ENCODE measurements at places on chromosomes 1 and 21.

DNA sequence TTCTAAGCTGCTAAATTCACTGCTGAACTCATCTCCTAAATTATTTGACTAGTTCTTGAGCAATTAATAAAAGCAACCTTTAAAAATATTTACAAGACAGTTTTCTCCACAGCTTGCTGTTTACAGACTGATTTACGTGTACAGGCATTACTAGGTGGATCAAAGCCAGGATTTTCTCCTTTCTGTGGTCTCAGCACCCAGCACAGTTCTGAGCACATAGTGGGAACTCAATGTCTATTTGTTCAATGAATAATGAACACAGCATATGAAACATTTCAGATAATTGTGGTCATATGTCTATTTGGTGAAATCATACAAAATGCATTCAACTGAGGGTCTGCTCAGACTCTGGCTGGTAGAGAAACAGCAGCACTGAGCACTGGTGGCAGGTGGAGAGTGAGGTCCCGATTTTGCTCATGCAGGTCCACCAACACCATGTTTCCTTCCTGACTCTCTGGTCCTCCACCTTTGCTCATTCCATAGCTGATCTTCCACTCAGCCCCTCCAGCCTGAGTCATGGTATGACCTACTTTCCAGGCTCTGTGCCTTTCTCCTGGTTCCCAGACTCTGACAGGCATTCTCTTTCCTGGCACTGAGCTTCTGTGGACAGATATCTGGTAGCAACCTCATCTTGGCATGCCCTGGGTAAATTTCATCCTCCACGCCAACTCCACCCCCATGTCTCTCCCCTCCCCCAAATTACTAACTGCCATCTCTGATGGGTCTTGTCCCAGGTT lies 311.3 kb downstream of the TGFB2 start:
- no peak for DNase-seq

GRCh38 chr1:28807046-28807445 lies 4.9 kb upstream of the OPRD1 start:
- DNase-seq, result no peak

- DNase-seq, result no peak
Measured at GRCh38 chr1:22562584-22563583, at the start of gene EPHA8. EPHA8 (plus strand) TSS chr1:22563489; CDS start chr1:22563636, 147 bp downstream.

DNA sequence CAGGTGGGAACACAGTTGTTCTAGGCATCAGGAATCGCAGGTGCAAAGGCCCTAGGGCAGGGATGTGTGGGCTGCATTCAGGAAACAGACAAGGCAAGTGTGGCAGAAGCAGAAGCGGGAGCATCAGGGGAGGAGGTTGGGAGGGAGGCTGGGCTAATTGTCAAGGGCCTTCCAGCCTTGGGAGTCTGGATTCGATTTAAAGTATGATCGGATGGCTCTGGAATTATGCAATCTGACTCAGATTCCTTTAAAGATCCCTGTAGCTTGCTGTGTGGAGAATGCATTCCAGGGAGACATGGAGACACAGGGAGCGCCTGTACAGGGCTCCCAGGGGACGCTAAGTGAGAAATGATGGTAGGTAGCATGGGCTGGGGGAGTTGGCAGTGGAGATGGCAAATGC lies 86.5 kb downstream of the LACTBL1 start:
- DNase-seq, result no peak

DNA sequence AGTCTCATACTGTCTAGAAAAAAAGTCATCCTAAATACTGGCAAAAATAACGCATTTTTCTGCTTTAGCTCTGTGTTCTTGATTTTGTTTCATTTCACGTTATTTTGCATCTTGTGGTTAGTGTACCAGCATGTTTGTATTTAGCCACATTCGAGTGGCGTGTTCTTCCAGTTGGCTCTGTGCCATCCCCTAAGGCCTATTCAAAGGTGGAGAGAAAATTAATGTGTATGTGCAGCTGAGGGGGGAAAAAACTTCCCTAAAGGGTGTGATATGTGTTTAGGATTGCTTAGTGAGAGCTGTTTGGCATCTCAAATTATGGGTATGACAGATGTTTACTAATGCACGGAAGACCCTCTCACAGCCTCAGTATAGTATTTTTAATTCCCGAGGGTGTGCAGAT lies 12.1 kb downstream of the DNAJC16 start:
- DNase-seq, result peak; percentile 57

DNA sequence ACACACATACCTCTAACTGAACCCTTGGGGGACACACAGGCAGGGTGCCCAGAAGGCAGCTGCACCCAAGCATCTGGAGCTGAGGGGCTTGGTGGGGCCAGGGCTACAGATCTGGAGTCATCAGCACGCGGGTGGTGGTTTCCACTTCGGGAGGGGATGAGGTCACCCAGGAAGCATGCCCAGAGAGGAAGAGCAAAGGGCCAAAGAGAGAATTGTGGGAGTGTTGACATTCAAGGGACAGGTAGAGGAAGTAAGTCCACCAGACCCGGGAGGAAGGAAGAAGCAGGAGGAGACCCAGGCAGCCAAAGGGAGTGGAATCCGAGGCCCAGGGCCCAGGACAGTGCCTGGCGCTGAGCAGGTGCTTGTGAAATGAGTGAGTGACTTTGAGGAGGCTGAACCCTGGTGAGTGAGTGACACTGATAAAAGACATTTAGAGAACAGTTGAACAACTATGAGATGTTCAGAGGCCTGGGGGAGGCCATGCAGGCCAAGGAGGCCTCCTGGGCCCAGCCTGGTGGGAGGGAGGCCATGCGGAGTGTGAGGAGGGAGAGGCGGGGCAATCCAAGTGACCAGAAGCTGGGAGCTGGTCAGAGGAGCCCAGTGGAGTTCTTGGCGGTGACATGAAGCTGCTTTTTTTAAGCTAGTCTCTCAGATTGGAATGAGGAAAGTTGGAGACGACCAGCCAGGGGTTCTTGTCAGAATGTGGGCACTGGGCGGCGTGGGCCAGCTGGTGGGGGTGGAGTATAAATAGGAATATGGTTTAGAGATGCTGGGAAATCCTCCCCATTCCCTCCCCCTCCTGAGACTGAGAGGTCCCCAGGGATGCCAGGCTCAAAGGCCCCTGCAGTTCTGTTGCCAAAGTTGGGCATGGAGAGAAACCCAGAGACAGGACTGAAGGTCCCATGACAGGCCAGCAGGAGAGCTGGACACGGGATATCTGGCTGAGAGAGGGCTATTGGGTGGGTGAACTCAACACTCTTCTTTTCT lies 7.9 kb downstream of the CDK18 start:
- DNase-seq, result no peak

DNA sequence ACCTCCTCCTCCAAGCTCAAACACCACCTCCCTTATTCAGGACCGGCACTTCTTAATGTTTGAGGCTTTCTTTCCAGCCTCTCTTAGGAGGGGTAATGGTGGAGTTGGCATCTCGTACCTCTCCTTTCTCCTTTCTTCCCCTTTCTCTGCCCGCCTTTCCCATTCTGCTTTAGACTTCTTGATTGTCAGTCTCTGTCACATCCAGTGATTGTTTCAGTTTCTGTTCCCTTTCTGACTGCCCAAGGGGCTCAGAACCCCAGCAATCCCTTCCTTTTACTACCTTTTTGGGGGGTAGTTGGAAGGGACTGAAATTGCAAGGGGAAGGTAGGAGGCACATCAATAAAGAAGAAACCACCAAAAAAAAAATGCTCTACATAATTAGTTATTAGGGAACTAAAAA lies 5.6 kb downstream of the ELK4 start:
- DNase-seq, result no peak

- peak; percentile 66 for DNase-seq
Measured at GRCh38 chr1:39720094-39720999, 18.3 kb upstream of the PPIE start.

GRCh38 chr1:41444785-41445184 lies 39.7 kb downstream of the EDN2 start:
- DNase-seq, result no peak

DNA sequence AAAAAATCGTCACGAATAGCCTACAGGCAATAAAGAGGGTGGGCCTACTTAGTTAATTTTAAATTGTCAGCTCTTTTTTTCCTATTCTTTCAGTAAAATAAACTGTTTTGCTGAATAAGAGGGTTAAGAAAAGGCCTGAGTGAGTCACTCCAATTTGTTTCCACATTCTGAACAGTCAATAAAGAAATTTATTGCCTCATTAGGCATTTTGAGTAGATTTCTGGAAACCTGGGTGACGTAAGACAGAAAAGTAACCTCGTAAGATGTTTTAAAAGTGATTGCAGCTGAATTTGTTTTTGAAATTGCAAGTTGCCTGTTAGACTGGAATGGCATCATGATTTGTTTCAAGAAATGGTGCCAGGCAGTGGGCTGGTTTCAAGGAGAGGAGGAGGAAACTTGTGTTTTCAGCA lies 439.3 kb downstream of the USP25 start:
- DNase-seq, result no peak

DNA sequence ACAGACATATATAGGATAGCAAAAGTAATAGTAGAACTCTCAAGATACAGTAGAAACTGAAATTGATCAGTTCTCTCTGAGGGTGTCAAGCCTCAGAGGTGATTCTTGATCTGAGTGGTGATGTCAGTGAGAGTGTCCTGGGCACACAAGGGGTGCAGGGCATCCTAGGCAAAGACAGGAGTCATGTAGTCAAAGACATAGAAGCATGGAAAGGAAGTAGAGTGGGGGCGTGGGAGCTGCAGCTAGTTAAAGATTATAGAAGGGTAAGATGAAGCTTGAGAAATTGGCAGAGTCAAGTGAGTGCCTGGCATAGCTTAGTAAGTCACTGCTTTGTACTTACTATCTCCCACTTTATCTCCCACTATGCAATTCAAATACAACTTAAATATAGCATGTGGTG lies 22.8 kb downstream of the CDC7 start:
- DNase-seq, result no peak

GRCh38 chr1:97084546-97084945 lies 363.0 kb downstream of the PTBP2 start:
- no peak for DNase-seq

DNA sequence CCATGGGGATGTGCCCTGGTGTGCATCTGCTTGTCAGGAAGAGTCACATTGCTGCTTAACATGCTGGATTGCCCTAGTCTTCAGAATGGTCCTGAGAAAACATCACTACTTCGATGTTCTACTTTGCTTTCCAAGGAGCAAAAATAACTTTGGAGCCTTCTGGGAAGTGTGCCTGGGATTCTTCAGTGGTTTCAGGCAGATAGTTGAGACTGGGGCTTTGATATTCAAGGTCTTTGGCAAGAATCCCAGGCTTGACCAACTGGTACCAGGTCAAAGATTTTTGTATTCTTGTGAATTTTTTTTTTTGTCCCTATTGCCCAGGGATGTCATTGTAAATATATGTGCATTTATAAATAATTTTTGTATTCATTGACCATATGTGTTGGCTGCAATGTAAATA lies 51.4 kb downstream of the LRIG2 start:
- DNase-seq, result no peak

GRCh38 chr1:2242814-2243725 lies 15.0 kb downstream of the SKI start:
- DNase-seq, result no peak

GRCh38 chr1:22245726-22246125 lies 102.8 kb upstream of the WNT4 start:
- peak; percentile 24 for DNase-seq

- peak; percentile 53 for DNase-seq
Measured at GRCh38 chr1:21653744-21654100, 15.4 kb downstream of the RAP1GAP start.

- DNase-seq, result no peak
Measured at GRCh38 chr1:77825131-77825709, 45.8 kb downstream of the MIGA1 start.

DNA sequence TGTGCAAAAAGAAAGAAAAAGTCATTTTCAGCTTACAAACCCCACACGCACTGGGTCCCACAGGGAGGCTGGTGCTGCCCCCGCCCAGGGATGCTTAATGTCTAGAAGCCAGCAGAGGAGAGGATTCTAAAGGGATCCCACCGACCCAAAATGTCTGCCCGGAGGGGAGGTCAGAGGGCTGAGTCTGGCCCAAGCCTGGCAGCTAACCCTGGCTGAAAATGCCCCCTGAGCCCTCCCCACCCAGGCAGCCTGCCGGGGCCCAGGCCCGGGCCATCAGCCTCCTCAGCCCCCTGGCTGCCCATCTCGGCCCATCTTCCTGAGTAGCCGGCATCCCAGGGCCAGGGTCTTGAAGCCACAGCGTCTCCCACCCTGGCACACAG lies 33.5 kb downstream of the ACOT7 start:
- no peak for DNase-seq

- no peak for DNase-seq
Measured at GRCh38 chr1:86365896-86366295, 30.2 kb downstream of the ODF2L start.

DNA sequence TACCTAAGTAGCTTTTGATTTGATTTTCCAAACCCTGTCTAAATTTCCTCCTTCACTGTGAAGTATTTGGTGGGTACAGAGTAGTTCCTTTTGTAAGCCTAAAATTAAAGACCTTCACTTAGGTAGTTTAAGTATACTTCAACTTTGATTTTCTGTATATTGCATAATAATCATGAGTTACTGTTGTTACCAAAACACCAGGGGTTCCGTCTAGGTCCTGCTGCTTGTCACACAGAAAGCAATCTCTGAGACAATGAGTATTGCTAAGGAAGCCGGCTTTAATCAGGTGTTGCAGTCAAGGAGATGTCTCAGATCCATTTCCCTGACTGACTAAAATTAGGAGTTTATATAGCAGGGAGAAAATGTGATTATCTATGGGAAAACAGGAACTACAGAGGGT lies 15.3 kb downstream of the RPS6KC1 start:
- no peak for DNase-seq

GRCh38 chr1:93744299-93744988 lies 62.8 kb upstream of the BCAR3 start:
- no peak for DNase-seq

GRCh38 chr21:40685141-40685540 lies 161.8 kb downstream of the DSCAM start:
- DNase-seq, result no peak

DNA sequence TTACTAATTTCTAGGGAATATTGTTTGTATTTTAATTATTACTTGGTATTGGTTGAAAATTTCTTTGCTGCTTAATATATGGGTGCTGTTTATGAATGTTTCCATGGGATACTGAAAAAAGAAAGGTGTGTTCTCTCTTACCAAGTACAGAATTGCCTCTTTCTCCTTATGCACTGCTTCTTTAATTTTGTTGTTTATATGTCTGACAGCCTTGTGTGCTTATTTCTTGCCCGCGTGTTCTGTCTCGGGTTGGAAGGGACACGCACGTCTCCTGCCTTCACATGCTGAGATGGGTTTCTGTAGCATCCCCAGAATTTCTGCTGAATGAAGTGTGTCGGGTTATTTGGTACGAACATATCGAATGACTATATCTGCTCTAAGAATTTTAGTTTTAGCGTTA lies 51.1 kb downstream of the AGPAT3 start:
- DNase-seq, result no peak

DNA sequence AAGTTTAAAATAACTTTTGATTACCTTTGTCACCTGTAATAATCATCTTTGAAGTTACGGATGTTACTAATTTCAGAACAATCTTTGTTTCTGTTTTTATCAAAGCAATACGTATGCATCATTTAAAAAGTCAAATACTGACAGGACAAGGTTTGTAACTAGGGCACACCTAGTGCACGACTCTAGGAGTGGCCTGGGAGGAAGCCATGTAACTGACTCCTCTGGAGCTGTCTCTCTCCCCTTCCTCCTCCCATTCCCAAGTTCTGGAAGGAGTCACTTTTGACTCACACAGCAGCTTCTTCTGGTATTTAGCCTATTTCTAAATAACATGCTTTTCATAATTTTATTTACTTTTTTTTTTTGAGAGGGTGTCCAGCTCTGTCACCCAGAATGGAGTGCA lies 11.8 kb upstream of the RAP1GAP start:
- DNase-seq, result no peak
